ENCODE measurements at places on chromosomes 1 and 21.
A peak's percentile ranks its signal among the peaks of the same experiment; 100 is the strongest.

GRCh38 chr1:86750076-86750475 is 45.7 kb downstream of the SH3GLB1 start:
- no peak for DNase-seq

DNA sequence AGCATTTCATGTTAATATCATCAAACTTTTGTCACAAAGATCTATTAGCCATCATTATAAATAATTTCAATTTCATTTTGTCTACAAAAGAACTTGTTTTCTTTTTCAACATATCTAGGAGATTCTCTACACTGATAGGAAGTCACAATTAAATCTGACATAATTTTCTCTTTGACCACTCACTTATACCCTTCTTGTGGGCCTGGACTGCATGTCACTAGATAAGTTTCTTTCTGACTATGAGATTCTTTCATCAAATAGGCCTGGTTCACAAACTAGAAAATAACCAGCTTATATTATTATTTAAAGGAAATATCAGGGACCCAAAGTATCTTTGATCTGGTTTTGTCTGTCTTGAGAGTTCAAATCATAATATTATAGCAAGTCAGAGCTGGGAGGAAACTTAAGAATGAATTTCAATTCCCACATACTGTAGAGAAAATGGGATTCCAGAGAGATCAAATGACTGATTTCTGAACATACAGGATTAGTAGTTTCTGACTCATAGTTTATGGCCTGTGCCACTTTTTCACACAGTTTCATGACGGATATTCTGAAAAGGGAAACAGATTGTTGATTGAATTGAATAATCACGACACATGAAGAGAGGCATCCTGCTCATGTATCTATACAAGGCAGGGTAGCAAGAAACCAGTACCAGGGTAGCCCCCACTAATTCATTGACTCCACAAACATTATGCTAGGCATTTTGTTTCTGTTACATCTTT is 355.8 kb downstream of the GPATCH2 start:
- DNase-seq = peak; percentile 57

DNA sequence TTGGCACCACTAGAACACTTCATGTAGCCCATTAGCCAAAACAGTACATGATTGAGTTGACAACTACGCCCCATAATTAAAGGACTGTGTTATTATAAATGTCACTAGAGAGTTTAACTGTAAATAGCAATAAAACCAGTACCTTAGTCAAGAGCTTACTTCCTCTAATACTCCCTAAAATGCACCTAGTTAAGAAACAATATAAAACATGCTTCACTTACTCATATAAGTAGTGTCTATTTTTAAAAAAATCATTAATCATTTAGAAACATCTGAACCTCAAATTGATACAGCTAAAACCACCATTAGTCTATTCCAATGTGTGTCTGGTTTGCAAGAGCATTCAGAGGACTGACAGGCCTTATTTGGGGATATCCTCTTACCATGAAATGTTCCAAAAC is 25.3 kb downstream of the PTP4A2 start:
- no peak for DNase-seq

DNA sequence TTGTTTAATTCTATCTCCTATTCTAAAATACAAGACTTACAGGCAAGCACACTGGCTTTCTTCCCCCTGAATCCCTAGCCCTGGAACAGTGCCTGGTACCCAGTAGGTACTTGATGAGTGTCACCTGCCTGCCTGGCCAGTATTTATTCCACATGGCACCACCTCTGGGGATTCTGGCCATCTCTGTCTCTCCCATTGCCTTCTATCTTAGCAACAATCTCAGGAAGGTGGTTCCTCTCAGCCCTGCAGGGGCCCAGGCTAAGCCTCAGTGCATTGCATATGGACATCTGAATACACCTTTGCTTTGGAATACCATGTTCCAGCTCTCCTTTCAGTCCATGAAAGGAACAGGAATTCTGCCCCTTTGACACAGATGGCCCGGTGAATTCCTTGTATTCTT is 81.0 kb downstream of the HIVEP3 start:
- no peak for DNase-seq

DNA sequence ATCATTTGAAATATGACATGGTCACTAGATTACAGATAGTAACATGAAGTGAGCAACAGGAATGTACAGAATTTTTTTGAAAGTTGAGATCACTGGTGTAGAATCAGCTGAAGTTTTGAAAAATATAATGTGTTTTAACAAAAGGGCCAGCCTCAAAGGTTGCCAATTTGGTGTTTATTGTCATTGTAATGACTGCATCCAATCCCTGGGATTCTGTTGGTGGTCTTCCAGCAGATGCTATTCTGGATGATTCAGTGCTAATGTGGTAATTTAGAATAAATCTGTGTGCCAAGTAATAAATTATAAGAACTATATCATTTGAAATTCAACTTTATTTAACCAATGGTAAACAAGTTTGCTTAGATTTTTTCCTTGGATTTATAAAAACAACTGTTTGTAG is 436.4 kb upstream of the PKN2 start:
- DNase-seq = no peak

GRCh38 chr1:86733340-86733739 is 29.0 kb downstream of the SH3GLB1 start:
- no peak for DNase-seq

DNA sequence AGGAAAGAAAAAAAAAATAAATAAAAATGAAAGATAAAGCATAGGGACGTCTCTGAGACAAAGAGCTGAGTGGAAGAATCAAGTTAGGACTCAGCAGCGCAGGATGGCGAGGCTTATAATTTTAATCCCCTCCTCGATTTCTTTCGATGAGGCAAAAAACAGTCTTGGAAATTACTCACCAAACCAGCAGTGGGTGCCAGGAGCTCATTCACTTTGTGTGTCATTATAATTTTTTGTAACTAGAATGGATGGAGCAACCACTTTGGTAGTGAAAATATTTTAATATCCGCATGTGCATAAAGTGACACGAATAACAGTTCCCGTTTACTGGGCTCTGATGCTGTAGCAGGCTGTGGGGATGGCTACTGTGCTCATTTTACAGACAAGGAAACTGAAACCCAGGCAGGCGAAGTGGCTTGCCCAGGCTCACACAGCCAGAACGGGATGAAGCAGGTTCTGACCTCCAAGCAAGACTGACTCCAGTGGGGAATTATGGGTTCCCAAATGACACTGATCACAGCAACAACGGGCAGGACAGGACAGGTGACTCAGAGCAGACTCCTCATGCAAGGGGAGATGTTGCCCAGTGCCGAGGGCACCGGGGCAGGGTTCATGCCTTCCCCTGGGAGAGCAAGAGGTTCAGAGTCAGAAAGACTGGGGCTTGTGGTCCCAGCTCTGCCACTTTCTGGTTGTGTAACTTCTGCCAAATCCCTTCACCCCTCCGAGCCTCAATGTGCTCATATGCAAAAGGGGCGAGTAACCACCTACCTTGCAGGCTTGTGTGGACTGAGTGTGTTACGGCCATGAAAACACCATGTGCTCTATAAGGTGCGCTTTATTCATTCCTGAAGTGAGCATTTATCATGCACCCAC is 63.6 kb downstream of the RUNX3 start:
- no peak for DNase-seq

DNA sequence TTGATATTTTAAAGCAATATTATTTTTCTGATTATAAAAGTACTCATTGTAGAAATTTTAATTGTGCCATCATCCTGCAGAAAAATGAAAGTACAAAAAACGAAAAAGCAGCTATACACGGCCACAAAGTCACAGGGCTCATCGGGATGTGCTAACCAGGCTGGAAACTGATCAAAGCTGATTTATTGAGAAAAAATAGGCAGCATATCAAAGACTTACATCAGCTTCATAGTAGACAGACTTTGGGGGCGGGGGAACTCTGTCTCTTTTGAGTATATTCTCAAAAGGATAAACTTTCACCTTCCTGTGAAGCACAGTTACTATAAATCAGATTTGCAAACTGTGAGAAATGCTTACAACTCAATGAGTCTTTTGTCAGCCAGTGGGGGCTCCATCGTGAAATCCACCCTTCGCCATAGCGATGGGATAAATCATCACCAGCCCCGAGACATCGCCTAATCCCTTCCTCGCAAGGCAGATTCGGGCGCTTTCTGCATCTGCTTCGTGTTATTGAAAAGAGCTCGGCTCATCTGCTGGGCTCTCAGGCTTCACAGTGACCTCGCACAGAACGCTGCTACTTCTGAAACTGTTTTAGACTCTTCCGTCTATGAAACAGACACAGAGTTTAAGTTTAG is 69.2 kb upstream of the ERG start:
- peak; percentile 34 for DNase-seq

GRCh38 chr1:81512252-81513003 is 288.3 kb upstream of the ADGRL2 start:
- DNase-seq = no peak

DNA sequence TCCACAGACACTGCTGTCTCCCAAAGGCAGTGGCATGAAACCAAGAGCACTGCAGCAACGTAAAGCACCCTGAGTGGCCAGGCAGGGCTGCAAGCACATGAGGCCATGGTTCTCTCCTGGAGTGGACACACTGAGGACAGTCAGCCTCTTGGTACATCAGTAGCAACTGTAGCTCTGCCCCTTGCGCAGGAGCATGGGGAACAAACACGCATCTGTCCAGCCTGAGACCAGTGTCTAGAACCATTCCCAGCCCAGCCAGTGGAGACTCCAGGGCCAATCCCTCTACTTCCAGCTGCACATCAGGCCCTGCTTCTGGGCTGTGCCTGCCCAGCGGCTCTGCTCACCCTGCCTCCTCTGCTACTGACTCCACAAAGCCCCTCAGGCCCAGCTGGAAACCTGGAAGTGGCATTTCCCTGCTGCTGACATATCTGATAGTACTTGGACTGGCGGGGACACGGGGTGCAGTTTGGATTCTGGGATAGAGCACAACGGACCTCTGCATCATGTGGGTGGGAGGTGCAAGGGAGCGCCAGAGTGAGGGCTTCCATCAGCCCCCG is 49.0 kb downstream of the TOR1AIP2 start:
- DNase-seq = no peak

DNA sequence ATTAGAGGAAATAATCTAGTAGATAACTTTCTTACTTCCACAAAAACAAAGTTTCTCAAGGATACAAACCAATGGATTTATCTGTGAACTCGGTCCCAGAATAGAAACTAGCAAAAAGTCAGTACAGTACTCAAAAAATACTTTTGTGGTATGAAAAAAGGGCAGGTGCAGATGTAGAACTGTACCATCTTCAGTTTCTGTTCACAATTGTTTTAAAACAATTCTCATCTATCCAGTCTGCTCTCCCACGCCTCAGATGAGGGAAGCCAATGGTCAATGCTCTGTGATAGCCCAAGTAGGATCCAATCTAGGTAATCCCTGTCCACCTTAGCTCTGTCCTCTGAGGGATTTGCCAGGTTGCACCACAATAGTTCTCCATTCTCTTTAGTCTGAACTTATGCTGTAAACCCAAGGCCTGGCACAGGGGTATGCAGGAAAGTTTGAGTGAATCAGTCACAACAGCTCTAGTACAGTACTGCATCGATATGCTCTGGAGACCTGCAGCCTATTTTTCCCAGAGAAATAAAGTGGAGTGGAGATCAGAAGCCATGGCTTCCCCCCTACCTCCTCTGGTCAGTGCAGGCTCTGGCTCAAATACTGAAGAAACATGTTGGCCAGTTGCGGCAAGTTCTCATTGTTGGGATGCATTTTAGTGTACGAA is 1.4 kb downstream of the KTI12 start:
- DNase-seq = no peak

DNA sequence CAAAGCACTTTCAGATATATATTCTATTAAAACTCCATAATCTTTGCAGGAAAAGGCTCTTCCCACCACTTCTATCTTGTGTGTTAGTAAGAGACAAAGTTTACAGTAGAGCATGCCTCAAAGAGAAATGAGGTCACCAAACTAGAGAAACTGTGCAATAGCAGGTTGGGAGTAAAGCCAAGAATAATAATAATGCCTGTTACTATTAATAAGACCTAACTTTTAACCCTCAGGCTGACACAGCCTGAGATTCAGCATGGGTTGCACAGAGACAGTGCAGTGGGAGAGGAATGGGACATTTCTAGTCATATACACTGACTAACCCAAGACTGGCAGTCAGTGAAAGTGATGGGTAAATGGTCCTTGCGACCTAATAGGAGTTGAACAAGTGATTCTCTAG is 320.2 kb upstream of the NFIA start:
- DNase-seq = peak; percentile 71

GRCh38 chr21:31666445-31667010 is 7.0 kb downstream of the SOD1 start:
- DNase-seq = no peak

DNA sequence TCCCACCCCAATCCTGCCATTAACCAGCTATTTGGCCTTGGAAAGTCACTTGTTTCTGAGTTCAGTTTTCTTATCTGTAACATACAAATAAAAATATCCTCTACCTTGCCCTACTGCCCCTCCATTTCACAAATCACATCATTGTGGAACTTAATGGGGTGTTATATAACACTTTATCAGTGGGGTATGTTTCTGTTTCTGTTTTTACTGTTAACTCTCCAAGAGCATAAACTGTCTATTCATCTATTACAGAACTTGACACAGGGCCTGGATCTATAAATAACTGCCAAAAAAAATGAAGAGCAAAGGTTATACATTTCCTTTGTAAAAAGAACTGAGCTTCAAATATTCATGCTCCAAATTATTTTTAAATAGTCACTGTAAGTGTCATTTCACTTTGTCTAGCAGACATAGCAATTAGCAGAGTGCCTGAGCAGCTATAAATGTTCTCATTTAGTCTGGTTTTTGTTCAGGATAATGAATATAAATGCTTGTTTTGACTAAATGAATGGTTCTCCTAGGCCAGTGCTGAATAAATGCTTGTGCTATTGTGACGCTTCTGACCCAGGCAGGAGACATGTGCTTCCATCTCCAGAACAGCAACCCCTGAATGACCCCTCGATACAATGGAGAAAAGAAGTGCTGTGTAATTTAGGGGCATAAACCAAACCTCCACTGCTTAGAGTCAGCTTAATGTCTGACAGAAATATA is 7.4 kb downstream of the PIGM start:
- DNase-seq = no peak

DNA sequence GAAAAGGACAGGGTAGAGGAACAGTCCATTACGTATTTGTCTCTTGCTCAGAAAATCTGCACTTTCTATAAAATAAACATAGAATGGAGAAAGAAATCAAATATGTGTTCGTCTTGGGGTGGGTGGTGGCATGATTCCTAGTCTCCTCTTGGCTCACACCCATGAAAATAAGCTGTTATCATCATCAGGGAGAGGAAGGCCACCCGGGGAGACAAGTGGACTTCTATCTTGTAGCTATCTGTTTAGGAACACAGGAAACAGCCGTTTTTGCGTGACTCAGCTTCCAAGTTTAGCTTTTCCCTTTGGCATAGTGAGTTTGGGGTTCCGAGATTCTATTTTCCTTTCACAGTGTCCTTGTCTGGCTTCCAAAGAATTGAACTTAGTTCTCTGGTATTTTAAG is 622.3 kb downstream of the PTPRU start:
- no peak for DNase-seq

DNA sequence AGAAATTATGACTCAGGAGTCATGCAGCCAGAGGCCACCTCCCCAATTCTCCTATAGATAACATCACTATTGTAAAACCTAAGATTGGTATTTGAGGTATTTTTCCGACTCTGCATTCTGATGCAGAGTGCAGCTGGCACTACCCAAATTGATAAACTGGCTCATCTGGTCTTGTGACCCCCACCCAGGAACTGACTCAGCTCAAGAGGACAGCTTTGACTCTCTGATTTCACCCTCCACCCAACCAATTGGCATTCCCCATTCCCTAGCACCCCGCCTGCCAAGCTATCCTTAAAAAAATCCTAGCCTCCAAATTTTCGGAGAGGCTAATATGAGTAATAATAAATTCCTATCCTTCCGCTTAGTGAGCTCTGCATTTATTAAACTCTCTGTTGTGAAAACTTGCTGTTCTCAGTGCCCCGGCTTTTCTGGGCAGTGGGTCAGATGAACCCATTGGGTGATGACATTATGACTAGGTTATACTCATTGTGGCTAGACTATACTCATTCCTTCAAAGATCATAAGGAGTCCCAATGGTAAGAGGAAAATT is 39.4 kb upstream of the EPS15 start:
- no peak for DNase-seq
